A549 treated with ZK216348 at 1 μM for 4 hours (cell line): ENCODE measurements at places on chromosomes 7 and 10. TPM values are rescaled to one million over a fixed set of nuclear protein-coding genes. Genes with fewer than 3 reads are reported as not detected.

RBAK gene
- total RNA-seq: 3.8 to 7.8 TPM (median 6.3 TPM) in 5 replicates

EPC1 gene
- 15.1 to 21.7 TPM (median 16.9 TPM) in 5 replicates for total RNA-seq

BMPER gene
- 5.4 to 6.4 TPM (median 5.6 TPM) in 5 replicates for total RNA-seq

ZFAND2A gene
- total RNA-seq: 44.0 to 63.7 TPM (median 58.1 TPM) in 5 replicates

CALML5 gene
- total RNA-seq: not detected in 5 replicates

CFTR gene
- total RNA-seq: 0.08 to 0.09 TPM in 2 of 5 replicates, not detected in the others

HEPACAM2 gene
- total RNA-seq: not detected in 5 replicates

CTBP2 gene
- total RNA-seq: 92.5 to 119 TPM (median 112 TPM) in 5 replicates

ACSM6 gene
- total RNA-seq: not detected in 5 replicates

SOSTDC1 gene
- total RNA-seq: not detected in 5 replicates

ARHGAP22 gene
- 3.1 to 4.7 TPM (median 4.0 TPM) in 5 replicates for total RNA-seq

TMEM236 gene
- 0.04 to 0.09 TPM (median 0.05 TPM) in 5 replicates for total RNA-seq

PLEKHS1 gene
- 0.04 to 0.12 TPM (median 0.09 TPM) in 3 of 5 replicates, not detected in the others for total RNA-seq

OPN1SW gene
- not detected in 5 replicates for total RNA-seq

TRIM56 gene
- total RNA-seq: 8.6 to 18.6 TPM (median 14.5 TPM) in 5 replicates

FZD8 gene
- total RNA-seq: 3.2 to 7.0 TPM (median 6.1 TPM) in 5 replicates

DPYSL4 gene
- 12.5 to 21.5 TPM (median 19.3 TPM) in 5 replicates for total RNA-seq

KCP gene
- total RNA-seq: 0.12 to 0.36 TPM (median 0.18 TPM) in 5 replicates

ASB10 gene
- not detected in 5 replicates for total RNA-seq

UTF1 gene
- not detected in 5 replicates for total RNA-seq

FAM237B gene
- not detected in 5 replicates for total RNA-seq

PNLIPRP3 gene
- not detected in 5 replicates for total RNA-seq

HTR7 gene
- 0.12 to 0.28 TPM (median 0.17 TPM) in 5 replicates for total RNA-seq

PDE6C gene
- not detected in 5 replicates for total RNA-seq

UNCX gene
- 0.21 TPM in 1 of 5 replicates, not detected in the others for total RNA-seq

GIMAP4 gene
- not detected in 5 replicates for total RNA-seq

SFRP4 gene
- 2.5 to 7.7 TPM (median 5.3 TPM) in 5 replicates for total RNA-seq

AOC1 gene
- 0.06 TPM in 1 of 5 replicates, not detected in the others for total RNA-seq

BZW2 gene
- total RNA-seq: 87.0 to 104 TPM (median 93.2 TPM) in 5 replicates

OR2A42 gene
- total RNA-seq: not detected in 5 replicates

TUBB8 gene
- total RNA-seq: 0.06 TPM in 1 of 5 replicates, not detected in the others

DLX6 gene
- not detected in 5 replicates for total RNA-seq
